ENCODE measurements at places on chromosomes 6 and 20.

DNA sequence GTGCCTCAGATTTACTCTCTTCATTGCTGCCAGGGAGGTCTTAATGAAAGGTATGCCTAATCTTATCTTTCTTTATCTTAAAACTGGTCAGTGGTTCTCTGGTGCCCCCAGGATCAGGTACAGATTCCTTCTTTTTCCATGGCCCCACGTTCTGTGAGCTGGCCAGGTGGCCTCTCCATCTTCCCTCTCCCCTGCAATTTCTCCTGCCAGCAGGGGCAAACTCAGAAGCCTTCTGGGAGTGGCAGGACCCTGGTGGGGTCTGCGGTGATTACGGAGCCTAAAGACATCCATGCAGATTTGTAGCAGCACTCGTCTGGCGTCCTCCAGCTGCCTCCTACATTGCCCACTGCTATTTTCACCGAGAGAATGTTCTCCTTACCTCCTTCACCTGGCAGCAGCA is 95.8 kb downstream of the CCDC170 start:
- no peak for DNase-seq

DNA sequence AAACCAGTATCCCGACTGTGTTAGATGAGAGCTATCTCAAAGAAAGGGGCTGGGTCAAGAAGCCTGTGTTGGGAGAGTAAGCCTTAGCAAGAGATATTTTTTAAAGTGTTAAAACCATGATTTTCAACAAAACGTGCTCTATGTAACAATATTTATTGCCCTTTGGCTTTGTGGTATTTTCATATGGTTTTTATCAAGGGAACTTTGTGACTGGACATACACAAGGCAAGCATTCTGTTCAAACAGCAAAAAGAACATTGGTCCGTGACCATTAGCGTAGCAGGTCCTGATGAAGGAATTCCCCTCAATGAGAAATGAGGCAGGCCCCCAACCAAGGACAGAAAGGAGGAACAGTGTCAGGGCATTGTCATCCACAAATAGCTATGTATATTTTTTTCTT is 222.6 kb downstream of the MYLK4 start:
- no peak for DNase-seq

GRCh38 chr20:64219202-64219601 is 36.3 kb upstream of the PCMTD2 start:
- DNase-seq = peak; percentile 53

DNA sequence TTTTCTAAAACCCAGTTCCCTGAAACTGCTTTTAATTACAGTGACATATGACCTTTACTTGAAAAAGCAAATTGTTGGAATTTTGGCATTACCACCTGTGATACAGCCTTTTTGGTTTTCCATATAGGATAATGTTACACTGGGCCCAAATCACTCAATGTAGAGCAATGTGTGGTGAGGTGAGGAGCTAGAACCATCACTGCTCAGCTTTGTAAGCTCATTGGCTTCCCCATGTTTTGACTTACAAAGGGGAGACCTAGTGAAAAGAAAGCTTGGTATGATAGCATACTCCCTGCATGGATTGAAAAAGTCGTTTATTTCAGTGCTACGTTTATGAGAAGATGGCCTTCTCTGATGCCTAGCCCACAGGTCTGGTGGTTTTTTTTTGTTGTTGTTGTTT is 470.4 kb upstream of the EPHA7 start:
- no peak for DNase-seq

- no peak for DNase-seq
These were observed 16.0 kb downstream of the MARCKS start for GRCh38 chr6:113873043-113873667.

DNA sequence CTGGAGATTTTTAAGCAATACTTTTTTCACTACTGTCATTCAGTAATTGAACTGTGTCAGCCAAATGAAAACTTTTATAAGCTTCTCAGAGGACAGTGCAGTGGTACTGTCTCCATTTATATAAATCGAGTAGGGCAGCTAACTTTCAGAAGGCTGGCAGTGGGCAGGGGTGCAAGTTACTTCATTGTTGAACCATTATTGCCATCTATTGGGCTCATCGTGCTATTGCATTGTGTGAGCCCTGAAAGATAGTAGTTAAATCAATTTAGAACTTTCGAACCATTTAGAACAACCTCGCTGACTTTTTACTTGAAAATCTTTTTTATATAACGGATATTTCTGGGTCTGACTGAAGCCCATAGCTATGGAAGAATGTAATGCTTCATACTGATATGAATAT is 347.8 kb upstream of the PLCB4 start:
- DNase-seq = no peak

DNA sequence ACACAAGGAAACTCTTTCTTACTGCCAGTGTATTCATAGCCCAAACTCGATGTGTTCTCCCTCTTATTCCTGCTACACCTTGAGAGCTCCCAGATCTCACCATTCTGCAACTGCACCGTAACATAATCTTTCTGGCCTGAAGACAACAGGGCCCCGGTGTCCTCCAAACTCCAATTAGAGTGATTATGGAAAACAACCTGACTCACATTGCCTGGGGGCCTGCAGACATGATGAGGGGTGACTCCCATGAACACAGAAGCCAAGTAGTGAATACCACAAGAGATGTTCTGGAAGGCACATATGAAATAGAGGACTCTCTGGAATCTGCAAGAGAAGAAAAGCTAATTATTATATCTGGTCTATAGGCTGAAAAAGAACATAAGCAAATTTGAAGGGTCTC is 19.7 kb downstream of the SLC22A16 start:
- DNase-seq = peak; percentile 48

DNA sequence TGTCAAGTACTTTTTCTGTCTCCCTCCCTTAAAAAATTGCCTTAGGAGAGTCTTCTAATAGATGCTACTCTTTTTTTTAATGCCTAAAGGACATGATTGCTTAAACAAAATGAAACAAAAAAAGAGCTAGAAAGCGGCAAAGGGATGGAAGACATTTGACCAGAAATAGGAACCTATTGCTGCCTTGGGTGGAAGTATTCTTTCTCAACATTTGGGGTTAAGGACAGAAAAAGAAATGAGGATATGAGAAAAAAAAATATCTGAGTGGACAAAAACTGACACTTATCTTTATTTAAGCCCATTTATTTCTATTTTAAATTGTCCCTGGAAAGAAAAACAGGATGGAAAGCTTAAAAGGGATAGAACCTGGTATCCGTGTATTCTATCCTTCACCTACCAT is 664.9 kb upstream of the CITED2 start:
- DNase-seq = no peak

- no peak for DNase-seq
These were observed 537.6 kb upstream of the NOX3 start for GRCh38 chr6:155993240-155993639.

DNA sequence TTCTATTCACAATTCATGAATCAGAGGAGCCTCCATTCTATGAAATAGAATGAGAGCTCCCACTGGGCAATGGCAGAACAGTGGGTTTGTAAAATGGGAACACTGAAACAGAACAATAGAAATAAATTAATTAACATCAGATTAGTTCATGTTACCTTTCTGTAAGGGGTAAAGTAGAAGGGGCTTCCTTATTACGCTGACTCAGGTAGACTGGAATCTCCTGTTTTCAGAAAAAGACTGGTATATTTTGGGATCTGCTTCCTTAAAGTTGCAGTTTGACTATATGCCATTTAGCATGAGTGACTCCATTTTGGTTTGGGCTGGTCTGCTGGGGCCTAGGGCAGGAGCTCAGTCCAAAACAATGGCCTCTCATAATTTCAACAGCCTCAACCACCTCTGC is 52.8 kb upstream of the ZFAND3 start:
- no peak for DNase-seq

DNA sequence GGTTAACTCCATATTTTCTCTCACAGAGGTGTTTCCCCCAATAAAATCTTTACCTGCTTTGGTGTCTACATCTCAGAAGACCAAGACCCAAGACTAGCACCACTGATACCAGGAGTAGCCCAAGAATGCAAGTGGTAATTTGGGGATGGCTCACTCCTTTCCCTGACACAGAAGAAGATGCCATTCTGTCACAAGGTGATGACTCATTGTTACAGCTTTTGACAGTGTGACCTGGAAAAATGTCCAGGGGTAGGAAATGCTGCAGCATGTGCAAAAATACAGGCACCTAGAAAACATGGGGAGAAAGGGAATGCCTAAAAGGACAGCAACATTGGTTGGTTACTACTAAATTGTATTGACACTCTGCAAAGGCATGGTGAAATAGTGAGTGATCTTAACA is 254.0 kb upstream of the GJE1 start:
- DNase-seq = no peak

DNA sequence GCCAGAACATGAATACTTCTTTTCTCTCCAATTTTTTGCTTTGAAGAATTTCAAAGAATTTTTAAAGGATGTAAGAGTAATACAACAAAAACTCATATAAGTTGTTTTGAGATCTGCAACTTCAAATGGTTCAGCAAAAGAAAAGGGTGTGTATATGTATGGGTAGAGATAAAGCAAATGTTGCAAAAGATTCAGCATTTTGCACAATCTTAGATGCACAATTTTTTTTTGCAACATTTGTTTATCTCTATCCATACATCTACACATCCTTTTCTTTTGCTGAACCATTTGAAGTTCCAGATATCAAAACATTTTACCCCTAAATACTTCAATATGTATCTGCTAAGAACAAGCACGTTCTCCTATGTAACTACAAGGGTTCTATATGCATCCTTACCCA is 47.4 kb upstream of the FAM83C start:
- DNase-seq = no peak

DNA sequence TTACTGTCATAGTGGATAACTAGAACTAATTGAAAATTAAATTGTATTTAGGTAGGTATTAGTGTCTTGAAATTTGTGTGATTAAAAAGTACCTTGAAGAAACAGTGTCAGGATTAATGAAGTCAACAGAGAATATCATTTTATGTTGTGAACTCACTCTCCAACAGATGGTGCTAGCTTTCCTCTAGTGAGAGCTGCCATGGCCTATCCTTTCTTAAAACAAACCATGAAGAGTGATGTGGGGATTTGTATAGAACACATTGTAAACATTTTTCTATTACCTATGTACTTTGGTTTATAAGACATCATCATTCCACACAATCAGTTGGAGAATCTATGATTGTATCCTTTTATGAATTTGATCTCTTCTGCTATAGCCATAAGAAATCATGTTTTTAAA is 4.8 kb upstream of the SRSF12 start:
- DNase-seq = no peak

GRCh38 chr6:42704251-42704936 is 18.0 kb downstream of the PRPH2 start:
- DNase-seq = no peak

DNA sequence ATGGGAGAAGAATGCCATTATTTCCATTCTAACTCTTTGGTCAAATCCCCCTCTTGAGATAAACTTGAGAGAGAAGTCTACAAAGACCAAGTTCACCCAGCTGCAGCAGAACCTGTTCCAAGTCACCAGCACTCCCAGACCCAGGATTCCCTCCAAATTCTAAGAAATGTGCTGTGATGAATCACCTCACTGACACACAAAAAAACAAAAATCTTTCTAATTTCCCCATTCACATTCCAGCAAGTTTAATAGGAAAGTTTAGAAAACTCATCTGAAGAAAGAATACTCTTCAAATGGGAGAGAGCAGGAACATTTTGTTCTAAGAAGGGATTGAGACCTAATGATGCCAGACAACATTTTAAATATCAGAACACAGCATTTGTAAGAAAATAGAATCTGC is 213.6 kb upstream of the PLCB4 start:
- DNase-seq = no peak

- DNase-seq = no peak
These were observed 5.3 kb downstream of the ZBTB24 start for GRCh38 chr6:109477725-109478124.

- no peak for DNase-seq
These were observed 744.2 kb downstream of the MAFB start for GRCh38 chr20:39944861-39945260.

GRCh38 chr6:162056745-162057144 is 670.8 kb downstream of the PRKN start:
- no peak for DNase-seq

DNA sequence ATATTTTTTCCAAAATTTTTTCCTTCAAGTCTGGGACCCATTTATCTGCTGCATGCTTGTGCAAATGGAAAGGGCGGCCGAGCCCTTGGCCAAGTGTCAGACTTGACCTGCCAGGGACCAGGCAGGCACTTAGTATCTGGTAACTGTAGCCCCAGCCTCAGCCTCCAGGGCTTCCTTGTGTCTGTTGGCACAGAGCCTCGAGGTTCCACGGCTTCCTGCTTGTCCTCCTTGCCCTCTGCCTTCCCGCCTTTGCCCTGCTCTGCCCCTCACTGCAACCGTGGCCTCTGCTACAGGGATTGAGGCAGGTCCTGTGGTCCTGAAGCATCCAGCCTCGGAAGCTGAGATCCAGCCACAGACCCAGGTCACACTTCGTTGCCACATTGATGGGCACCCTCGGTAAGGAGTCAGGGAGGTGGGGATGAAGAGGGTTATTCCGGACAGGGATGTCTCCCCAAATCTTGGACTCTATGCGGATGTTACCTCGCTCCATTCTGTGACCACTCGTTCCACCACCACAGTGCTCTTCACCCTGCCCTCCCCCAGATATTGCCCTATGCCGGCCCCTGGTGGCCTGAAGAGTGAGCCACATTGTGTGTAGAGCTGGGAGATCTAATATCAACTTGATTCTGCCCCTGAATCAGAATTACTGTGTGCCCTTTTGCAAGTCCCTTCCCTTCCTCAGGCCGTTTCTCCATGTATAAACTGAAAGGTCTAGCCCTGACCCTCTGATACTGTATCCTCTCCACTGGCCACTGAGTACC is 41.5 kb upstream of the SRF start:
- DNase-seq = no peak

DNA sequence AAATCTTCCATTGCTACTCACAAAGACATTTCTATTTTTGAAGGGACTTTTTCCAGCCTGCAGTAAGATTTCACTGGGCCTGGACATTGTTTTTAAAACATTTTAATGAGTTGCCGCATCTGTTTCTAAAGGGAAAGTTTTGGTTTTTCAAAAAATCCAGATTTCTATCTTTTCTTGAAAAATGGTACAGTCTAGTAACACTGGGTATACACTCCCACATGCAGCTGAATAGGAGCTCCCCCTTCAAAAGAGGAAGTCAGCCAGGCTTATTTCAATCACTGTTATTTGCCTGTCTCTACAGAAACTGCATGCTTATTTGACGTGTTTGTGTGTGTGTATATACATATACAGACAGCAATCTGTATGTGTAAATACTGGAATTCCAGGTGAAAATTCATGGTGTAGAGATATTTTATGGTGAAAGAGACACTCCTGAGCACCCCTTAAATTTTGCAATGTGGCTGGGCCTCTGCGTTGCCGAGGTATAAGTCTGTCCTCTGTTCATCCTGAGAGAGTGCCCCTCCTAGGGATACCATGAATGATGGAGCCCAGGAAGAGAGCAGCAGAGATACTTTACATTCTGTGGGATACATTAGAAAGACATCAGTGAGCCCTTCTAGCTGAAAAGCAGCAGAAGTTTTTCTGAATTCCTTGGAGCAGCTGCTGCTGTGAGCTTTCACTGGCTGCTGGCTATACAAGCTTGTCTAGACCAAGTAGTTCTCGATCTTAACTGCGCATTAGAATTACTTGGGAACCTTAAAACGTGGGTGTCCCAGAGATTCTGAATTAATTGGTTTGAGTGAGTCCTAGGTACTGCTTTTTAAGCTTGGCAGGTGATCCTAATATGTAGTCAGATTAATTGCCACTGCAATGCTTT is 12.0 kb upstream of the ABRACL start:
- DNase-seq = no peak

- DNase-seq = peak; percentile 28
These were observed 1.8 kb upstream of the JARID2 start for GRCh38 chr6:15243910-15244619.

GRCh38 chr6:27040244-27041042 is 207.1 kb upstream of the PRSS16 start:
- no peak for DNase-seq

- DNase-seq = no peak
These were observed 54.8 kb downstream of the RNF182 start for GRCh38 chr6:13979284-13980171.

All from foreskin keratinocyte (primary cell).